ENCODE measurements at places on chromosomes 7 and 10. TPM values are rescaled to one million over a fixed set of nuclear protein-coding genes. Genes with fewer than 3 reads are reported as not detected.
A peak's percentile ranks its signal among the peaks of the same experiment; 100 is the strongest.

Gene EN2
- not detected for total RNA-seq

Gene ABCA13
- total RNA-seq: not detected

Gene PDIA4
- total RNA-seq: 84.8 TPM

Gene LRIT1
- total RNA-seq: not detected

Gene SKIDA1
- 0.41 TPM for total RNA-seq

Gene FMC1
- 7.8 TPM for total RNA-seq

DNA sequence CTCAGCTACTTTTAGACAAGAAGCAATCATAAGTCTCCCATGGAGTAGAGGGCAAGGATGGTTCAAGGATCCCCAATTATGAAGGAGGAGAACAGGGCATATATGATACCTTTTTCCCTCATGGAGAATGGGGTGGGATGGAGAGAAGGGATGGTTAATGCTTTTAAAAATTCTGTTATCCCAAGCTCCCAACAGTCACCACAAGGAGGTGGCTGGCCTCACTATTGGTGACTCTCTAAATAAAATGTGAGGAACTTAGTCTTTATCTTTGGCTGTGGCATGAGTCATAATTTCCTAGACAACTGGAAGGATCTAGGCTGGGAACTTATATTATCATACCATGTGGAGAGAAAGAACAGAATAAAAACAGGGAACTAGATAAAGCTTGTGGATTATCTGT is 297.0 kb downstream of the PHTF2 start:
- peaks cover 23% of the 10 kb centered on the region for H3K27me3 ChIP-seq
- no peak overlapping the region for H3K27ac ChIP-seq
- DNase-seq: no peak

DNA sequence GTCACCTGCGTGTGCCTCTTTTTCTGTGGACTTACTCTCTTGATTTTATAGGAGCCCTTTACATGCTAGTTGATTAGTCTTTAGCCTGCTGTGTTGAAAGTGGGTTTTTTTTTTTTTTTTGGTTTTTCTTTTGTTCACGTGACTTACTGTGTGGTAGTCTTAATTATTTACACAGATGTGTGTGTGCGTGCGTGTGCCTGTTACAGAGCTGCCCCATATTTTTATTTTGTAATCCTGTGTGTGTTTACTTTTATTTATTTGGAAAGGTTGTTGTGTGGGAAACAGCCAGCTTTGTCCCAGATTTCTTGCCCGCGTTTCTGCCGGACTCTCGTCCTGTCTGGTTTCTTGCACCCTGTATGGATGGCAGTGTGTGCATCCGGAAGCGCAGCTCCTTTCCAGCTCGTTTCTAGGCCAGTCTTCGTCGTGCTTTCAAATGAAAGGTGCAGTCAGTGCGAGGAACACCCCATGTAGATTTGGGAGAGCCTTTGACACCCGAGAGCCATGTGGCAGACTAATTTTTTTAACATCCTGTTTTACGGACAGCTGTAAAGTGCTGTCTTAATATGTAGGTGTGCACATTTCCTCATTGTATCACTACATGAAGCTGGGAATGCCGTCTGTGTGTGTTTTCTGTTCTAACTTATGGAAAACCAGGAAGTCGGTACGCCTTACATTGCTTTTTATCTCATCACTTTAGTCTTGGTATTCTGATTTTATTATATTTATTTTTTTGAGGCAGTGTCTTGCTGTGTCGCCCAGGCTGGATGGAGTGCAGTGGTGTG is 55.6 kb downstream of the DNAJB6 start:
- no peak for DNase-seq
- H3K4me1 ChIP-seq: peaks cover 29% of the 10 kb centered on the region
- H3K27ac ChIP-seq: no peak overlapping the region
- H3K4me3 ChIP-seq: no peak overlapping the region

- no peaks in the 10 kb centered on the region for H3K4me1 ChIP-seq
- H3K4me3 ChIP-seq: no peak overlapping the region
- H3K27ac ChIP-seq: no peak overlapping the region
- peaks cover 16% of the 10 kb centered on the region for H3K27me3 ChIP-seq
- H3K36me3 ChIP-seq: no peaks in the 10 kb centered on the region
- no peak for DNase-seq
These were observed 105.1 kb downstream of the NRP1 start for GRCh38 chr10:33229252-33229948.

DNA sequence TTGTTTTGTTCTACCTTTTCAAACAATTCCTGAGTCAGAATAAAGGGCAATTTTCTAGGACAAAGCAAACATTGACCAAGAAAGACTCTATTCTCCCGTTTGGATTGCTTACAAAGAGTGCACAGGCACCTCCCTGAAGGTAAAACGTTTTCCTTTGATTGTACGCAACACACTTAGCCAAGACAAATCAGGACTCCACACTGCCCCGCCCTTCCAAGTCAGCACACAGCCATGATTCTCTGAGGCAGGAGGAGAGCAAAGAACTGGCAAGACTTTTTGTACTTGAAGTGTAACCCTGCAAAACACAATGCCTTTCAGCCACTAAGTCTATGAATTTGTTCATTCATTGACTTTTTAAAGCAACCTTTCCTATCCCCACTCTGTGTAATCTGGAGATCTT is 85.0 kb upstream of the FAM180A start:
- DNase-seq: no peak
- peaks cover 31% of the 10 kb centered on the region for H3K27me3 ChIP-seq
- no peaks in the 10 kb centered on the region for H3K4me1 ChIP-seq
- no peak overlapping the region for H3K4me3 ChIP-seq
- H3K36me3 ChIP-seq: no peaks in the 10 kb centered on the region

GRCh38 chr10:93465806-93466675 is 16.1 kb downstream of the MYOF start:
- no peak overlapping the region for H3K4me3 ChIP-seq
- peaks cover 2% of the 10 kb centered on the region for H3K36me3 ChIP-seq
- no peak overlapping the region for H3K27ac ChIP-seq
- H3K4me1 ChIP-seq: peaks cover 40% of the 10 kb centered on the region
- no peaks in the 10 kb centered on the region for H3K27me3 ChIP-seq
- DNase-seq: no peak

GRCh38 chr7:1922071-1922869 is 252.2 kb downstream of the ELFN1 start:
- peak; percentile 61 for DNase-seq
- peaks cover 50% of the 10 kb centered on the region for H3K27me3 ChIP-seq
- H3K4me3 ChIP-seq: peak overlapping the region; percentile 75
- no peaks in the 10 kb centered on the region for H3K36me3 ChIP-seq

- H3K27me3 ChIP-seq: peaks cover 20% of the 10 kb centered on the region
- no peak for DNase-seq
- no peaks in the 10 kb centered on the region for H3K4me1 ChIP-seq
- no peak overlapping the region for H3K27ac ChIP-seq
- no peak overlapping the region for H3K4me3 ChIP-seq
- H3K36me3 ChIP-seq: no peaks in the 10 kb centered on the region
These were observed 172.0 kb downstream of the DGKI start for GRCh38 chr7:137674551-137675409.

GRCh38 chr10:88107296-88108097 is 244.1 kb downstream of the PTEN start:
- H3K36me3 ChIP-seq: no peaks in the 10 kb centered on the region
- H3K4me1 ChIP-seq: peaks cover 26% of the 10 kb centered on the region
- H3K4me3 ChIP-seq: no peak overlapping the region

DNA sequence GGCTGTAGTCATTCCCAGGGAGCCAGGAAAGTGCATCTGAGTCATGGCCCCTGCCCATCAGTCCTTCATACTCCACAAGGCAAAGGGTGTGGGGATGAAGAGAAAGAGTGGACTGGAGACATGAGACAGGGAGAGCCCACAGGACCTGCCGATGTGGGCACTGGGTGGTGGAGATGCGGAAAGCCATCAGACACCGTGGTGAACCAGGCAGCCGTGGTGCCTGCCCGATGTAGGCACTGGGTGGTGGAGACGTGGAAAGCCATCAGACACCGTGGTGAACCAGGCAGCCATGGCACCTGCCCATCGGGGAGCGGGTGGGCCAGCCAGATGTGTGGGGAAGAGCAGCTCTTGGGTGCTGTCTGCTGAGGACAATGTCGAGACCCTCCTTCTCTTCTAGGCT is 58.6 kb downstream of the AFAP1L2 start:
- no peak for DNase-seq
- no peaks in the 10 kb centered on the region for H3K4me1 ChIP-seq
- H3K27ac ChIP-seq: no peak overlapping the region
- no peaks in the 10 kb centered on the region for H3K36me3 ChIP-seq

DNA sequence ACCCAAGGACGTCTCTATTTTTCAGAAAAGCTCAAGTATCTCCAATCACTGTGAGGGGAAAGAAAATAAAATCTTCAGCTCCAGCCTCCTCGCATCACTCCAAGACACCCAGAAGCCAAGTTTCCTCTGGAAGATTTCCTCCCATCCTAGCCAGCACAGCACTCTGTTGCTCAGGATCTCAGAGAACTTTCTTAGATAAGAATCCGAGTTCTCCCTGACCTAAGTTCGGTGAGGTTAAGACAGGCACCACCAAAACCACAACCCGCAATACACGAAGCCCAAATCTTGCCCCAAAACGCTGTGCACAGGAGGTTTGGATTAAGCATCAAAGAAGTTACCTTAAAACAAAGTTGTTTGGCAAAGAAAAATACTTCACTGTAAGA is 4.2 kb downstream of the FAM53B start:
- no peak for DNase-seq
- H3K4me3 ChIP-seq: peak overlapping the region; percentile 98
- peaks cover 21% of the 10 kb centered on the region for H3K27me3 ChIP-seq
- peaks cover 2% of the 10 kb centered on the region for H3K36me3 ChIP-seq
- H3K4me1 ChIP-seq: peaks cover 84% of the 10 kb centered on the region
- H3K27ac ChIP-seq: peak overlapping the region; percentile 99

GRCh38 chr7:148770004-148770403 is 71.3 kb downstream of the CUL1 start:
- no peaks in the 10 kb centered on the region for H3K27me3 ChIP-seq
- peaks cover 27% of the 10 kb centered on the region for H3K4me1 ChIP-seq
- no peak for DNase-seq
- no peak overlapping the region for H3K4me3 ChIP-seq

- no peaks in the 10 kb centered on the region for H3K36me3 ChIP-seq
- H3K4me1 ChIP-seq: no peaks in the 10 kb centered on the region
- peaks cover 9% of the 10 kb centered on the region for H3K27me3 ChIP-seq
- H3K27ac ChIP-seq: no peak overlapping the region
- no peak for DNase-seq
- H3K4me3 ChIP-seq: no peak overlapping the region
These were observed 97.7 kb upstream of the CDCA7L start for GRCh38 chr7:22043367-22043766.

GRCh38 chr10:20991526-20991925 is 94.4 kb upstream of the NEBL start:
- DNase-seq: no peak
- H3K4me3 ChIP-seq: no peak overlapping the region
- H3K4me1 ChIP-seq: no peaks in the 10 kb centered on the region
- no peak overlapping the region for H3K27ac ChIP-seq
- H3K36me3 ChIP-seq: no peaks in the 10 kb centered on the region

DNA sequence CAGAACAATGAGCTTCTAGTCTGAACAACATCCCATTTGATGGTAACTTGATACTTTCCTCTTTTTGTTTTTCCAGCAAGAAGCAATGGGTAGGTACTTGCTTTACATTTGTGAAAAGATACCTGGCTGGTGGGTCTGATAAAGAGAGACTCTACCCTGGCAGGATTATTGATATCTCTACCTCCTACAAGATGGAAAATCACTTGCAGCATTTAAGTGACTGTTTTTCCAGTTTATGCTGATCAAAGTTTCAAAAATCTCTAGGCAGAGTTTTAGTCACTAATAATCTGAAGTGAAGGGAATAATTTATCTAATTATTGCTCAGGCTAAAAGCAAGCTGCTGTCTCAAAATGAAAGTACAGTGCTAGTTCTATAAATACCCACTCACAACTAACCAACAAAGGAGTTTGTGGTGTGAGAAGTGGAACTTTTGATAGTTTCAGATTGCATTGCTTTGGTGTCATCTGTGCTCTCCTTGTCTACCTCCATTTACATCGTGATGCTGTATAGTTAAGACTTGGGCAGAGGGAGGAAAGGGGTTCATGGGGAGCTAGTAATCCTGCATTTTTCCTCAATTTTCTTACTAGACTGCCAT is 86.0 kb upstream of the ANKRD1 start:
- peak overlapping the region; percentile 30 for H3K27ac ChIP-seq
- peaks cover 3% of the 10 kb centered on the region for H3K36me3 ChIP-seq
- peaks cover 41% of the 10 kb centered on the region for H3K4me1 ChIP-seq
- peaks cover 27% of the 10 kb centered on the region for H3K27me3 ChIP-seq
- peak overlapping the region; percentile 22 for H3K4me3 ChIP-seq

Measured in activated T-cell treated with anti-CD3 and anti-CD28 coated beads, Interleukin-2, amount 50 U/mL, for 72 hours (primary cell).